ENCODE measurements at places on chromosomes 12 and 14.

GRCh38 chr14:89339579-89339978 is 77.5 kb downstream of the FOXN3 start:
- no peak for DNase-seq

- DNase-seq, result peak; percentile 48
Observed at GRCh38 chr14:104702673-104703072, 13.3 kb downstream of the INF2 start.

GRCh38 chr12:6376870-6377666 is 1.7 kb upstream of the SCNN1A start:
- no peak for DNase-seq

DNA sequence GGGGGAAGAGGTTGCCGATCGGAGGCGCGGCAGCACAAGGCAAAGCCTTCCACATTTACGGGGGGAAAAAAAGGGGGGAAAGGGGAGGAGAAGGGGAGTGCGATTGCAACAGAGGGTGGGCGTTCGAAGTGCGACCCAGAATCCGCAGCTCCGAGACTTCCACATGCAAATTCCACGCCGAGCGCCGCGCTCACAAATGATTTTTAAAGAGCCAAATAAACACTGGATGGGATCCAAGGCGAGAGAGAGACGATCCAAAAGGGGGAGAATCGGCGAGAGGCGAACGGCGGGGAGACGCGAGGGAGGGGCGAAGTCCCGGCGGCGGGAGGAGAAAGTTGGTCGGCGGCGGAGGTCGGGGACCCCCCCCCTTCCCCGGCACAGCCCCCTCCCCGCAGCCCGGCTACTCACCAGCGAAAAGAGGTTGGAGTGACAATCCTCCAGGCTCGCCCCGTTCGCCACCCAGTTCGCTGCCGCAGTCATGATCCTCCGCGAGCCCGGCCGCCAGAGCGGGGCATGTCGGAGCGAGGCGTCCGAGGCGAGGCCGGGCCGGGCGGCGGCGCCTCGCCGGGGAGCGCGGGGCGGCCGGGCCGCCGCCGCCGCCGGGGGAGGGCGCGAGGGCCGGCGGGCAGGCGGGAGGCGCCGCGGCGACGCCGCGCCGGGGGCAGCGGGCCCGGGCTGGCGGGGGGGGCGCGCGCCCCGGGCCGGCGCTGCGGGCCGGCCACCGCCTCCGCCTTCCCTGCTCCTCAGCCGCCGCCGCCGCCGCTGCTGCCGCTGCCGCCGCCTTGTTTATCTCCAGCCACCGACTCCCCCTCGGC is 634 bp downstream of the MED13L start:
- peak; percentile 69 for DNase-seq

- no peak for DNase-seq
Observed at GRCh38 chr14:23113431-23114119, 5.5 kb downstream of the CEBPE start.

DNA sequence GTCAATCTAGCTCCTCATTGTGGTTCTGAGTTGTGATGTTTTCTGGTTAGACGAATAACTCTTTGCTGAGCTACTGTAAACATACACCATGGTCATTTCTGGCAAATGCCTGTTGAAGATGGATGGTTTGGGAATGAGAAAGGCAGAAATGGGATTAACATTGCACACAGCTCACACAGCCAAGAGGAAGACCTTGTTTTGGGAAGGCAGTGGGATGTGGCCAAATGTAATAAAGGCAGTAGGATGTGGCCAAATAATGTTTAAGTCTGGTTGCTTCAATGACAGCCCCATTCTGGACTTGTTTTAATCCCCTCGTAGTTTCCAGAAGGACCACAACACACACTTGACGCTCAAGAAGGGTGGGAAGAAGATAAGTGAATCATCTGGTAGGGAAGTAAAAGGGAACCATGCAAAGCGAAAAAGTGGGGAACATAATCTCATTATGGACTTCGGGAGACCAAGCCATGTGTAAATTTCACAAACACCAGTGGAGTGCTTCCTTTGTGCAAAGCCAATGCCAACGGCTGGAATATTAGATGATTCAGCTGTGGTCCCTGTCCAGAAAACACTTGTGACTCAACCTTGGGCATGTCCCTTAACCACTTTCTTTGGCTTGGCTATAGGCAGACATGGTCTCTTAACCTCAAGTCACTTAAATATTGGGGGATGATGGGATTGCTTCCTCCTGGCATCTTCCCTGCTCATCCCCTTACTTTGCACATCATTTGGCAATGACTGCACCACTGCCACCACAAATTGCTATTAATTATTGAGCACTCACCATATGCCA is 284.4 kb upstream of the CRY1 start:
- DNase-seq, result no peak

GRCh38 chr12:127150028-127150427 is 1116.9 kb upstream of the TMEM132C start:
- no peak for DNase-seq

Measured in nucleus accumbens (tissue), 56 donors.